ENCODE measurements at places on chromosomes 2 and 18.

DNA sequence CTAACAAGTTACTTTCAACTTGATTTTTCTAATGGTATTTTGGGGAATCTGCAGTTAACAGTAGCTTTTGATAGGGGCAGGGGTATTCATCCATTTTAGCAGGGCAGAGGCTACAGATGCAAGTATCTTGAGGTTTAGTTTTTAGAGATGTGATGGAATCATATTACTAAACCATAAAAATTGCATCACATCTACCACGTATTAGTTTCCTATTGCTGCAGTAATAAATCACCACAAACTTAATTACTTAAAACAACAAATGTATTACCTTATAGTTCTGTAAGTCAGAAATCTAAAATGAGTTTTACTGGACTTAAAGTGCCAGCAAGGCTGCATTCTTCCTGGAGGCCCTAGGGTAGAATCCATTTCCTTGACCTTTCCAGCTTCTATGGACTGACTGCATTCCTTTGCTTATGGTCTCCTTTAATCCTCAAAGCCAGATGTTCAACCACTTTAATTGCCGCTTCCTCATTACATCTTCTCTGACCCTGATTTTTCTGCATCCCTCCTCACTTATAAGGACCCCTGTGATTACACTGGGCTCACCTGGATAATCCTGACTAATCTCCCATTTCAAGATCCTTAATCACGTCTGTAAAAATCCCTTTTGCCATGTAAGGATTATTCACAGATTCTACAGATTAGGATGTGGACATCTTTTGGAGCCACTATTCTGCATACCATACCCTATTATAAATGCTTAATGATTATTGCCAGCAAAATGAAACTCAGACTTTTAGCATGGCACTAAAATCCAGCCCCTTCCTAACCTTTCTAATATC, 21.9 kb upstream of the EXOC6B start:
- DNase-seq: no peak

- no peak for DNase-seq
Observed at GRCh38 chr2:189631849-189632248, 29.4 kb upstream of the ASNSD1 start.

- no peak for DNase-seq
Observed at GRCh38 chr2:61238219-61239012, 76.4 kb downstream of the C2orf74 start.

DNA sequence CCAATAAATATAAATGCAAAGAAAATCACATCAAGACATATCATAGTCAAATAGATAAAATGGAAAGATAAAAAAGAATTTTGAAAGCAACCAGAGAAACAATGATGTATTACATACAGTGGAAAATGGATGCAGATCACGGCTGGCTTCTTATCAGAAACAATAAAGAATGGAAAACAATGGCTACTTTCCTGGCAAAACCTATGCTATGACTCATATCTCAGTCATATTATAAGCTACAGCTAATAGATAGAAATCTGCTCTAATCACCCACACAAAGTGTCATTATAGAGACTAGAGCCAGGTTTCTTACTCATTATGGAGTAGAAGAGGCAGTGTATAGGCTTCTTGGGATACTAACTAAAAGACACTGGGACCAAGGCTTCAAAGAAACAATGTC, 93.5 kb upstream of the TACR1 start:
- DNase-seq: peak; percentile 6

DNA sequence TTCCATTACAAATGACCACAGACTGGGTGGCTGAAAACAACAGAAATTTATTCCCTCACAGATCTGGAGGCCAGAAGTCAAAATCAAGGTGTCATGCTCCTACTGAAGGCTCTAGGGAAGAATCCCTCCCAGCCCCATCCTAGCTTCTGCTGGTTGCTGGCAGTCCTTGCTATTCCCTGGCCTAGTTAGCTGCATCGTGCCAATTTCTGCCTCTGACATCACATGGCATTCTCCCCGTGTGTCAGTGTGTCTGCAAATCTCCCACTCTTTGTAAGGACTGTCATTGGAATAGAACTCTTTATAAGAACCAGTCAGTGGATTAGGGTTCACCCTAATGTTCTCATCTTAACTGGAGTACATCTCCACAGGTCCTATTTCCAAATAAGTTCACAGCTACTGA, 30.5 kb upstream of the NCKAP5 start:
- no peak for DNase-seq

GRCh38 chr2:26891-27290, 19.4 kb downstream of the FAM110C start:
- no peak for DNase-seq

DNA sequence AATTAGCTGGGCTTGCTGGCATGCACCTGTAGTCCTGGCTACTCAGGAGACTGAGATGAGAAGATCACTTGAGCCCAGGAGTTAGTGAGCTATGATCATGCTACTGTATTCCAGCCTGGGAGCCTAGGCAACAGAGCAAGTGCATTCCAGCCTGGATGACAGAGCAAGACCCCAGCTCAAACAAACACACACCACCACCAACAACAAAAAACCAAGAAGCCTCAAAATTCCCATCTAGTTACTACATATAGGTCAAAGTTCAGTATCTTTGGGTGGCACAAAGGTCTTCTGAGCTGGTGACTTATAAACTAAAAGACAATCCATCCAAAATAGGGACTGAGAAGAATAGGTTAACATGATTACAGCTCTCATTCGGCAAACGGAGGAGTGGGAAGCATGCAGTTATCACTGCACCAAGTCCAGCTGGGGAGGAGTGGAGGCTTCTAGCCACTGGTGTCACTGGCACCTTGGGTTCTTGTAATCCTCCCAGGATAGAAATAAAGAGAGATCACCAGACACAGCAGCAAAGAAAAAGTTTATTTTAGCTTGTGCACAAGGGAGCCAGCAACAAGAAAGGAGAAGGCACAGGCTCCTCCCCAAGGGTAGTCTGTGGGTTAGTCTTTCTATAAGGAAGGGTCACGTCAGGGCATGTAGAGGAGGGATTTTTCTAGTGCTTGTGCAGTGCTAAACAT, 57.4 kb downstream of the SH2D6 start:
- no peak for DNase-seq

DNA sequence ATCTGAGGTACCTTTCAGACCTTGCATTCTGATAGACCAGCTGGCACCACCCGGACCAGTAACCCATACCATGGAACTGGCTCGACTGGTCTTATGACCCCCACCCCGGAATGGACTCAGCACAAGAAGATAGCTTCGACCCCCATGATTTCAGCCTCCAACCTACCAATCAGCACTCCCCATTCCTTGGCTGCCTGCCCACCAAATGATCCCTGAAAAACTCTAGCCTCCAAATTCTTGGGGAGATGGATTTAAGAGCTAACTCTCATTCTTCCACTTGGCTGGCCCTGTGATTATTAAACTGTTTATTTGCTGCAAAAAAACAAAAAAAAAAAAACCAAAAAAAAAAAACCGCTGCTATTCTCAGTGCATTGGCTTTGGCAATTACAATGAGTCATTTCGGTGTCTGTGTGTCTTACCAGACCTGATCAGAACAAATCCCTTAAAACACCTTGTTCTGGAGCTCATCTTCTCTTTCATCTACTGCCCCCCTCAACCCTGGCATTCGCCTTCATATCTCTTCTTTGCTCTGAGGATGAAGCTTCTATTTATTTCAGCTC, 60.1 kb upstream of the KIF5C start:
- no peak for DNase-seq

Data from muscle of arm (tissue), 14 donors.